Foreskin melanocyte (primary cell): ENCODE measurements at places on chromosomes 2 and 18.

DNA sequence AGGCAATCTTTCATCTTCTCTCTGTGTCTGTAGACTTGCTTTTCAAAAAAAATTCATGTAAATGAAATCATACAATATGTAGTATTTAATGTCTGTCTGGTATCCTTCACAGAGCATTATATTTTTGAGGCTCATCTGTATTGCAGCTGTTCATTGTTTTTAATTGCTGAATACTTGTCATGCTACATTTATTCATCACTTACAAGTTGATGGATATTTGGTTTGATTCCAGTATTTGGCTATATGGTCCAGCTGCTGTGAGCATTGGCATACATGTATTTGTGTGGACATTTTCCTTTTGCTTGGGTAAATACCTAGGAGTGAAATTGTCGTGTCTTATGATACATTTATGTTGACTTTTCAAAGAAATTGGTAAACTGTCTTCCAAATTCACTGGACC, 441.4 kb downstream of the DCDC2C start:
- DNase-seq = no peak

DNA sequence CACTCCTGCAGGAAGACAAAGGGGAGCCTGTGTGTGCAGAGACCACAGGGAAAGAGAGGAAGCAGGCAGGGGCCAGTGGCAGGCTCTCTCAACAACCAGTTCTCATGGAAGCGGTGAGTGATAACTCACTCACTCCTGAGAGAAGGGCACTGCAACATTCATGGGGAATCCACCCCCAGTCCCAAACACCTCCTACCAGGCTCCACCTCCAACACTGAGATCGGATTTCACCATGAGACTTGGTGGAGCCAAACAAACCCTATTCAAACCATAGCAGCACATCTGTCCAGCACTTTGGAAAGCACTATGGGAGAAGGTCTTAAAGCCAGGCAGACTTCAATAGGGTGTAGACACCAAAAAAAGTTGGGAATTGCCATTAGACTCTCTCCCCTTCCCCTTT, 345.7 kb upstream of the SPRED2 start:
- DNase-seq = no peak

DNA sequence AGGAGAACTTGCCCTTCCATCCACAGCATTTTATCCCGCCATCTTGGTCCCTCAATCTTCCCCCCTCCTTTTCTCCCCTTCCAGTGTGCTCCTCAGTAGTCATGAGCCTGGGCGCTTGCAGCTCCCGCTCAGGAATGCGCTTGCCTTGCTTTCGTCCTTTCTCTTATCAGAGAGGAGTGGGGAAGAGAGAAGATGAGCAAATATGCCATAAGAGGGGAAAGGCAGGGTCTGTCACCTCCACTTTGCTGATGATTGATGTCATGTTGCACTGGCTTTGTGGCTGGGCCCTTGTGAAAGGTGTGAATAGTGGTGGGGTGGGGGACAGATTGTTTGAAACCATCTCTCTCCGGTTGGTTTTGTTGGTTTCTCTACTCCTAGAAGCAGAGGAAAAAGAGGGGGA, 569.3 kb downstream of the TNS1 start:
- no peak for DNase-seq

DNA sequence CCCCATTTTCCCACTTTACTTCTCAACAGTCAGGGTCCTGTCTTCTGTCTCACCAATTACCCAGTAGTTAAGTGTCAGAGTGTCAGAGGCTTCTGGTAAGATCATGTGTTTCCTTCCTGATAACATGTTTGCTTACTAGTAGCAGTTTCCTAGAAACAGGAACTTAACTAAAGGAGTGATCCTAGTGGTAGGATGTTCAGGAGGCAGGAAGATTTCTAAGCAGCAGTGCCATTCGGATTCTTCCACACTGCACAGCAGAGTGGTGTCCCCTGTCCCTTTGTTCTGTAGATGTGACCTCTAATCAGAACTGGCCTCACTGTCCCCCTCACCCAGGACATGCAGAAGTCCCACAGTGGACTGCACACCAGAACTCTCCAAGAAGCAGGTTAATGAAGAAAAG, 221.8 kb upstream of the OSR1 start:
- DNase-seq = no peak
